Stimulated activated CD8-positive, alpha-beta memory T cell treated with anti-CD3 and anti-CD28 coated beads, Interleukin-4, amount 100 ng/mL, for 4 hours (primary cell): ENCODE measurements at places on chromosomes 3 and 15.

- no peak for DNase-seq
Observed at GRCh38 chr3:150308037-150308319, 100.1 kb upstream of the TSC22D2 start.

GRCh38 chr3:31953091-31953490, 28.0 kb downstream of the OSBPL10 start:
- no peak for DNase-seq

DNA sequence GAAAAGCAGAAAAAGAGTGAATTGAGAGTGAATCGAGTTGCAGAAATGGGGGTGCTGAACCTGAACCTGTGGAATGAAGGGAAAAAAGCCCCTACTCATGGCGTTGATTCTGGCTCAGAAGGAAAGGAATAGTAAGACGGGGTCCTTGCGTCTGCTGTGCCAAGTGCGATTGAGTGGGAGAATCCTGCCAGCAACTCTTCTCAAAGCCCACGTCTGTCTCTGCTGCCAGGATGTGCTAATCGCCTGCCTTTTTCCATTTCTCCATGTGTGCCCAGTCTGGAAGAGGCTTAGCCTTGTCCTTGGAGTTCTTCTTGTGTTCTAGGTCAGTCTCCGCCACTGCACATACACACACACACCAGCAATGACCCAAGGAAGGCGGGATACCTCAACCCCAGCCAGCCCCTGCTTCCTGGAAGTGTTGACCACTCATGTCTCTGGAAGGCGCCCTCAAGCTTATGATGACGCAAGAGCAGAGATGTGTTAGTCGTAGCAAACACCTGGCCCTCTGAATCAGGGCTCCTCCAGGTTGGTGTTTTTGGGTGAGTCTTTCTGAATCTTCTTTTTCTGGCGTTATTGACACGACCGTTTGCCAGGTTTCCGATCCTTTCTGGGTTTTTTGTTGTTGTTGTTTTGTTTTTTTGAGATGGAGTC, 262.4 kb upstream of the PROK2 start:
- no peak for DNase-seq

- no peak for DNase-seq
Observed at GRCh38 chr3:169342652-169343505, 320.6 kb downstream of the MECOM start.

GRCh38 chr3:152364237-152364636, 95.5 kb downstream of the MBNL1 start:
- no peak for DNase-seq

- no peak for DNase-seq
Observed at GRCh38 chr3:97388774-97389173, 375.8 kb upstream of the ARL6 start.

DNA sequence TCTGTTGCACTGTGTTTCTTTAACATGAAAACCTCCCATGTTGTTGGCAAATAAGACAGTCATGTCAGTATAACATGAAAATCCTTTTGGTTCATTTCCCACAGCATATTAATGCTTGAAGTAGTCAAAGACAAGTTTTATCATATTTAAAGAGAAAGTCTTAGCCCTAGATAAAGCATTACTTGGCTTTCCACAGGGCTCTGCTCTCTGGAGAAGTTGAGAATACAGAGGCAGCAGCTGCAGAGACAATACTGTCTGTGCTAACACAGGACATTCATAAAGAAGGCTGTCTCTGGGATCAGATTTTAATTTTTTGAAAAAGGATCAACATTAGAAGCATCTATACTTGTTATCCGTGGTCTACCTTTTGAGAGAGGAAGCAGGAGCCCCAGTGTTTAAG, 103.4 kb upstream of the SAMMSON start:
- no peak for DNase-seq

- DNase-seq = no peak
Observed at GRCh38 chr3:129231331-129232119, 17.9 kb upstream of the COPG1 start.

- DNase-seq = no peak
Observed at GRCh38 chr15:90500171-90500570, 29.6 kb upstream of the CRTC3 start.

GRCh38 chr3:178325330-178325729, 210.9 kb upstream of the KCNMB2 start:
- no peak for DNase-seq

DNA sequence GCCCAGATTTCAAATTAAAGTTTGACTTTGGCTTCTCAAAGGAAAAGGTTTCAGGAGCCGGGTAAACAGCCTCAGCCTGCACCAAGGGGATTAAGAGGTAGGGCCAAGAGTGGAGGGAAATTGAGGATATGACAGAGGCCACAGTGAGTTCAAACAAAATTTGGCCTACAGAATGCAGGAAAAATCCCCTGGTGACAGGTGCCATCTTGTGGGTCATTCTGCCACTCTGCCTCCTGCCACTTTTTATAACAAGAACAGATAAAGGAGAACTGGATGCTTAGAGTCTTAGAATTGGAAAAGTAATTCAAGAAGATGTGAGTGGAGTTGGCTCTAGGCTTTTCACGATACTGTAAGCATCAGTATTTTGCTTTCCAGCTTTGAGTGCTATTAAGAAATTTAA, 253.2 kb downstream of the NR2F2 start:
- DNase-seq = no peak

DNA sequence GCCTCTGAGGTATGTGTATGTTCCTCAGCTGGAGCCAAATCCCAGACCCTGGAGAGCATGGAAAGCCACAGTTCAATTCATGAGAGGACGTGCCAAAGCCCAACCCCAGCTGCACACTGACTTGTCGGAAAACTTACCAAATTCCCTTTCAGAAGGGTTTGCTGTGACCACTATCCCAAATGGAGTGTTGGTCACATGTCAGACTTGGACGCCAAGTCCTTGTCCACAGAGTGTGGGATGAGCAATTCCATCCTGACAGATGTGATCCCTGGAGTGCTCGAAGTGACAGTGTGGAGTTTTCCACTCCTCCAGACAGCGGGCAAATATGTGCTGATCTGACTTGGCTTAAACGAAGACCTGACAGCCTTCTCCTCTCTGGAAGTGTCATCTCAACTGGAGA, 71.2 kb downstream of the RORA start:
- no peak for DNase-seq

GRCh38 chr15:42736178-42736792, 643 bp downstream of the CDAN1 start:
- no peak for DNase-seq
